ENCODE measurements at places on chromosomes 7 and 10. TPM values are rescaled to one million over a fixed set of nuclear protein-coding genes. Genes with fewer than 3 reads are reported as not detected.
A peak's percentile ranks its signal among the peaks of the same experiment; 100 is the strongest.

Gene ZNF853
- 1.2 TPM for total RNA-seq

Gene PNLIPRP2
- not detected for total RNA-seq

DNA sequence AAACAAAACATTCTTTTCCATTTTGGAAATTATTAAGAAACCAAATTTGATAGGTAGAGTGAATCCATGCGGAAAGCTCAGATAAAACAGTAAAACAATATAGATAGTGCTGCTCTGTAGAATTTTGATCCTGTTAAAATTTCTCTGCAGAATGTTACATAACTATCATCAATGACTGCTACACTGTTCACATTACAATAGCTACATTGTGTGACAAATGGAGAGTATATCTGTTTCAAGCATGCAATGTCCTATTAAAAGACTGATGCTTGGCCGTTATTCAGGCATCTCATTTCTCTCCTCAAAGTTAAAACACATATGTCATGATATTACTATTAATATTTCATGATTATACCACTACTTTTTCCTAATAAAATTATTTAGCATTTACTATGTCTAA is 14.7 kb upstream of the TMEM106B start:
- no peak overlapping the region for H3K4me3 ChIP-seq
- H3K36me3 ChIP-seq: no peaks in the 10 kb centered on the region
- H3K27me3 ChIP-seq: no peaks in the 10 kb centered on the region
- no peak for DNase-seq
- no peaks in the 10 kb centered on the region for H3K4me1 ChIP-seq

- peak overlapping the region; percentile 92 for H3K4me3 ChIP-seq
- H3K27me3 ChIP-seq: no peaks in the 10 kb centered on the region
- peak overlapping the region; percentile 96 for H3K27ac ChIP-seq
- H3K4me1 ChIP-seq: peaks cover 28% of the 10 kb centered on the region
- DNase-seq: peak; percentile 51
Measured at GRCh38 chr7:151520419-151521261, 945 bp upstream of the RHEB start.

DNA sequence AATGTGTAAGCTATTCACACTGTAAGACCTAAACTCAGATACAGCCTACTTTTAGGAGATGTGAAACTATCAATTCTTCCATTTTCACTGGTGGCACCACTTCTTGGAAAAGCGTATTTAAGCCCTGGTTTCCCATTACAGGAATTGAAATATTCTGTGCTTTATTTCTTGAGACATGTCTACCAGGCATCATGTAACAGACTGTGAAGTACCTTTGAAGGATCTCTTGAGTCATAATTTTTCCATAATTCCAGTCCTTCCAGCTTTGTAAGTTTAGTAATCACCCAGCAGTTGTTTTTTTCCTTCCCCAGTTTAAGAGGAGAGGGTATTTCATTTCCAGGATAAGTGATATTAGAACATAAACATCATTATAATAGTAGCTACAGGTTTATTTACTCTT is 186.0 kb upstream of the PRPS1L1 start:
- H3K4me3 ChIP-seq: no peak overlapping the region
- H3K27me3 ChIP-seq: peaks cover 4% of the 10 kb centered on the region
- DNase-seq: no peak
- no peak overlapping the region for H3K27ac ChIP-seq
